ENCODE measurements at places on chromosomes 2 and 18.

DNA sequence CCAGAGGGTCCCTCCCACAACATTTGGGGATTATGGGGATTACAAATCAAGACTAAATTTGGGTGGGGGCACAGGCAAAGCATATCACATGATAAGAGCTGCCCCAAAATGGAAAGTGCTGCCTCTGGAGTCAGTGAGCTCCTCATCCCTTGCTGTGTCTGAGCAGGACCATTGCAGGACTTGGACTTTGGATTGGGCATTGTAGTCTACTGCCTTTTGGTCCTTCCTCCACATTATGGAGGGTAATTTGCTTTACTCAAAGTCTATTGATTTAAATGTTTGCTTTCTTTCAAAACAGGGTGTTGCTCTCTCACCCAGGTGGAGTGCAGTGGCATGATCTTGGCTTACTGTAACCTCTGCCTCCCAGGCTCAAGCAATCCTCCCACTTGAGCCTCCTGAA lies 106.8 kb upstream of the LDAH start:
- DNase-seq = no peak

DNA sequence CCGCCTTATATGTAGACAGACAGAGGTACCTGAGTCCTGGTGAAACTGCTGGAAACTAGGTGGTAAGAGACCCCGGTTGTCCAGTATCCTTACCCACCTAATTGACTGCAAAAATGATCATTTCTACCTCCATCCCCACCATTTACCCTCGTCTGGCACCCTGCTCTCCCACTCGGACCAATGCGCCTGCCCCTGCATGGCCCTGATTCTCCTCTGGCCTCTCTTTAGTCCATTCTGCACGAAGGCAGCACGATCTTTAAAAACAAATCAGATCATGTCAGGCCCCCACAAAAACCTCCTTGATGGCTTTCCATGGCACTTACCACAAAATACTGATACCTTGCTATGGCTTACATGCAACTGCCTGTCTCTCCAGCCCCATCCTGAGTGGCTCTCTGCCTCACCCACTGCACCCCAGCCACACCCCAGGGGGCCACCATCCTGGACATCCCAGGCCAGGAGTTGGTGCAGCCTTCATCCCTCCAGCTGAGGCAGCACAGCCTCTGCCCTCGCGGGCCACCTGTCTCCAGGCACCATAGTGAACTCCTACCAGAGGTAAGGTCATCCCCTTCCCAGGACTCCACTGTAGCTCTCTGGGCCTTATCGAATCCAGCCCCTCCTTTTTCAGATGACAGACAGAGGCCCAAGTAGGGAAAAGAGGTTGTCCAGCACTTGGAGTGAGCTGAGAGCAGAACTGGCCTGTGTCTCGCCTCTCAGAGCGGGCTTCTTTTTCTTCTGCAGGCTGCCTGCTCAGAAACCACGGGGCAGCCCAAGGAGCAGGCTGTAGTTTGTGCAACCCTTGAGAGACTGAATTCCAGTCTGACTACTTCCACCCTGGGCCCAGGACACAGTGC lies 12.3 kb upstream of the CIB4 start:
- DNase-seq = no peak

DNA sequence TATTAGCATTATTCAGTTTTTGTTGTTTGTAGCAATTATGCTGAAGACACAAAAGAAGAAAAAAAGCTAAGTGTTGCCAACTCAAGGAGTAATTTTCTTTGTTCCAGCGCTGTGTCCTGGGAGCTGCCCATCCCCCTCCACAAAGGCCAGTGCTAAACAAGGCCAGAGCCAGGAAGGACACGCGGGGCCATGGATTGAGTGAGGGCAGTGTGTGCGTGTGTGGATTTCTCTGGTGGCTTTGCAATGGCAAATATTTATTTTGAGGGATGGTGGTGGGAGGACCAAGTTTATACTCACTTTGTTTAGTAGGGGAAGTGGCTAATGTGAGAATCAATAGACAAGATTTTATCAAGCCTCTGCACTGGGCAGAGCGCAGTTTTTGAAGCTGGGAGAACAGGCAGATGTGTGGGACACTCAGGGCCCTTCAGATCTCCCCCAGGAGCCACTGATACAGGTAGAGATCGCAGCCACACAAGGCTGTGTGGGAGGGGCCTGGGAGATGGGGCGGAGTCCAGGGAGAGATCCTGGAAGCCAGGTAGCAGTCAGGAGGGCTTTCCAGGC lies 11.4 kb downstream of the AGAP1 start:
- DNase-seq = no peak

DNA sequence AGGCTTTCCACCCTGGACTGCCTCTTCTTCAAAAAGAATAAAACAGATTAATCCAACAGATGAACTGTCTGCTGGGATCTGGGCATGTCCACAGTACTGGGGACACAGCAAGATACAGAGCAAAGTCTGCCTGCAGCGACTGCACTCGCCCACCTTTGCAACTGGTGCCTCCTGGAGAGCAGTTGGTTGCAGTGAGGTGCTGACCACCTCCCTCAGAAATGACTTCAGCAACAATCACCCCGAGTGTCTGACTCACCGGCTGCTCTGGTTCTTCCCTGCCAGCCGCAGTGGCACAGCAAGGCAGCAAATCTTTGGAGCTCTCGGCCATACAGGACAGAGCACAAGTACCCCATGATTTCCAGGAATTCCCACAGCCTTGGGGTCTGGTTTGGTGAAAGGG lies 179.7 kb downstream of the ANAPC1 start:
- no peak for DNase-seq

GRCh38 chr2:205768815-205769494 lies 86.7 kb downstream of the NRP2 start:
- no peak for DNase-seq

- no peak for DNase-seq
Measured at GRCh38 chr2:168622559-168622958, 166.5 kb downstream of the CERS6 start.
